Heart left ventricle (tissue), 16 donors: ENCODE measurements at places on chromosomes 1 and 21.

DNA sequence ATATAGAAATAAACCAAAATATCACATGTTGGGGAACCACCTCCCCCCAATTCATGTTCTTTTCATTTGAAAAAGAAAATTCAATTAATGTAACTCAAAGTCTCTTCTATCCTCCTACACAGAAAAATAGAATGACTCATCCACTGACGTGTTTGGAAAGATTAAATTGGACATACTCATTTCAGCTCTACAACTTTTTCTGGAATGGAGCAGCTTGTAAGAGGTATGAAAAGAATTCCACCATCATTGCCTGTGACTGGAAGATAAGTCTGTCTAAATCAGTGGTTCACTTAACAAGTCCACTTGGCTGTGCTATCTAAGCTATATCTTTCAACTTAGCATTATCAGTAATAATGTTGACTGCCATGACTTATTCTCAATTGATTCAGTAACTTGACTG is 702.3 kb downstream of the BRINP3 start:
- DNase-seq = no peak

DNA sequence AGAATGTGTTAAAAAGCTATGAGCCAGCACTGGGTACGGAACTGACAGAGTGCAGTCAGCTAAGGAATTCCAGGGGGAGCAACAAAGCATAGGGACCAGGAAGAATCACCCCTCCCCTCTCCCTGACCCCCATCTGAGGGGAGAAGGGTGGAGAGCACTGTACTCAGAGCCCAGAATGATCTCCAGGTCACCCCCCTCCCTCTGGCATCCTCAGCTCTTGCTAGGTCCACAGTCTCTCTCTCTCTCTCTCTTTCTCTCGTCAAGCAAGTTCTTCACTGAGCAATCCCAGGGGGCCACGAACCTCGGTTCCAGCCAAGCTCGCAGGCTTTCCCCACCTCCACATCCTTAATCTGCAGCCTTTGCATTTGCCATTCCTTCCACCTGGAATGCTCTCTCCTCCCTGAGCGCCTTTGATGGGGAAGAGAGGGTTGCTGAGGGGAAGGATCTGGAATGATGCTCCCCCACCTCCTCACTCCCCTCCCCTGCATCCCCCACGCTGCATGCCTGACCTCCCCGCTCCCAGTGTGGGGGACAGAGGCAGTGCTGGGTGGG is 6.7 kb upstream of the WASF2 start:
- no peak for DNase-seq

GRCh38 chr21:39064325-39065012 is 118.8 kb downstream of the PSMG1 start:
- no peak for DNase-seq

DNA sequence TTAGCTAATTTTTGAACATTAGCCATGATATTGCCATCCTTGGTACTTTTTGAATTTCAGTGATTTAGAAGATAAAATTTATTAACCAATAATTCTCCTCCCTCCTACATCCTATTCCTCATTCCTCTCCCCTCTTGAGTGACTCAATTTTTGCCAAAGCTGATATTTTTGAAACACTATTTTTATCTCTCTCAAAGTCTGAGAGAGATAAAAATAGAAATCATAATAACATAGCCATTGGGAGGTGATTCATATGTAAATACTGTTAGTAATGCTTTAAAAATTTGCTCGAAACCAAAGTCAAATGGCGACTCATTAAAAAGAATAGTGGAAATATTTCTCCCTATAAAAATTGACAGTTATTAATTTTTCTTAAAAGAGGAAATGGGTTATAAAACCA is 97.4 kb downstream of the PATJ start:
- no peak for DNase-seq

- no peak for DNase-seq
Observed at GRCh38 chr1:75539230-75540116, 71.4 kb downstream of the SLC44A5 start.

DNA sequence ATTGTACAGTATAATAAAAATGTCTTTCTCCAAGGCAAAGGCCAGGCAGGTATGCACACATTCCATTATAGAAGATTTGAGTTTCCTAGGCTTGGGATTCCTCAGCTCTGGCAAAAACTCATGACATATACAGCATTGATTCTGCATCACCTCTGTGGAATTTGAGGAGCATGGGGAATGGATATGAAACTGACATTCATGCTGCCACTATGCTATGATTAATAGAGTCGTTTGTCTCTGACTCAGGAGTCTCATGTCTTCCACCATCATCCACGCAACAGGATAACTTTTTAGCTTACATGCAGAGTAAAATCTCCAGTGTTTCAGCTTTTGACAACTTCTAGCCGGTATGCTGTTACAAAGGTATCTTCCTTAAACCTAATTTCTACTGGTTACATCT is 49.8 kb upstream of the ADORA3 start:
- no peak for DNase-seq

GRCh38 chr1:66769512-66770229 is 17.4 kb downstream of the DYNLT5 start:
- no peak for DNase-seq

- DNase-seq = no peak
Observed at GRCh38 chr1:7808253-7808844, 24.3 kb downstream of the PER3 start.

- no peak for DNase-seq
Observed at GRCh38 chr21:30577766-30578165, 12.4 kb downstream of the KRTAP22-2 start.

DNA sequence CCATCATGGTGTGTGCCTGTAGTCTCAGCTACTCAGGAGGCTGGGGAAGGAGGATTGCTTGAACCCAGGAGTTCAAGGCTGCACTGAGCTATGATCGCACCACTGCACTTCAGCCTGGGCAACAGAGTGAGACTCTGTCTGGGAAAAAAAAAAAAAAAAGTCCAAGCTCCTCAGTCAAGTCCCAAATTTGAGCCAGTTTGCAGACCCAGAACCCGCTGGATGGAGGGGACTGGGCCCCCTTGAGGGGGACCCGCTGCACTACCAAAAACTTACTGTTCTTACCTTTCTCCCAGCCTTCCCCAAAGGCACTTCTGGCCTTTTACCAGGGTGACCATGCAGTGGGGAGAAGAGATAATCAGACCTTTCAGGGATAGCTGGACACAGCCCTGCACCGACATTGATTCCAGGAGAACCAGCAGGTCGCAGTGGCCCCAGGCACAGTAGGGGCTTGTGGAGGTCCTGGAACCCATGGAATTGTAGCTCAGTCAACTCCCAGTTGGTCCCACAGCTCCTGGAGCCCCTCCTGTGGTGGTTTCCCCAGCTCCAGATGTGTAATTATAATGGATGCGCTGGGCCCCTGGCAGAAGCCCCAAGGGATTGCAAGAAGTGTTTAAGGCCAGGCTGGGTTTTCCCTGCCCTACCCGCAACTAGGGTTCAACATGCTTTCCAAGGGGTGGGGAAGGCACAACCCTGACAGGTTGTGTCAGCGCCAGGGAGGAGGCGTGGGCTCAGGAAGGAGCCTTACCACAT is 4.1 kb upstream of the WNT9A start:
- DNase-seq = no peak

GRCh38 chr21:42609811-42610210 is 43.6 kb upstream of the PDE9A start:
- no peak for DNase-seq

DNA sequence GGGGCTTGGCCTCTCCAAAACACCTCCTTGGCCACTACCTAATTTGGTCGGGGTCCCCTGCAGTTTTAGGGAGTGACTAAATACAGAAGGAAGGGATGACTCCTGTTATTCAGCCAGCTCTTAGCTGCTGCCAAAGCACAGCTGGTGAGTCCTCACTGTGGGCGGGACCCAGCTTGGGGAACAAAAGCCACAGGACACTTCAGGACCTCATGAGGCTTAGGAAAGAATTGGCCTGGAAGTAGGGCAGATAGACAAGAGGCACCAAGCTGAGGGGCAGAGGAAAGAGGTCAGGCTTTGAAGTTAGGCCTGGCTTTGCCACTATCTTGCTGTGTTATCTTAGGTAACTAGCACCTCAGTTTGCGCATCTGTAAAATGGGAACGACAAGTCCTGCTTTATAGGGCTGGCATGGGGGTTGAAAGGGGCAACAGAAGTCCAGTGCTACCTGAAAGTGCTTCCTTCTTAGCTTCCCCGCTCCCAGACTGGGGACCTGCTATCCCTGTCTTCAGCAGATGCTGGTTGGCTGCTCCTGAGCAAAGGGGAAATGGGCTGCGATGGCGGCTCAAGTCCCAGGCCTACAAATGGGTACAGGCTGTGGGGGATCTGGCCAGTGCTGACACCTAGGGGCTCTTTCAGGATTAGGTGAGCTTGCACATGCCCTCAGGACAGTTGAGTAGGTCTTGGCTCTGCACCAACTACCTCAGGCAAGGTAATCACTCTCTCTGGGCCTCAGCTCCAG is 15.7 kb downstream of the IFI6 start:
- DNase-seq = peak; percentile 80

DNA sequence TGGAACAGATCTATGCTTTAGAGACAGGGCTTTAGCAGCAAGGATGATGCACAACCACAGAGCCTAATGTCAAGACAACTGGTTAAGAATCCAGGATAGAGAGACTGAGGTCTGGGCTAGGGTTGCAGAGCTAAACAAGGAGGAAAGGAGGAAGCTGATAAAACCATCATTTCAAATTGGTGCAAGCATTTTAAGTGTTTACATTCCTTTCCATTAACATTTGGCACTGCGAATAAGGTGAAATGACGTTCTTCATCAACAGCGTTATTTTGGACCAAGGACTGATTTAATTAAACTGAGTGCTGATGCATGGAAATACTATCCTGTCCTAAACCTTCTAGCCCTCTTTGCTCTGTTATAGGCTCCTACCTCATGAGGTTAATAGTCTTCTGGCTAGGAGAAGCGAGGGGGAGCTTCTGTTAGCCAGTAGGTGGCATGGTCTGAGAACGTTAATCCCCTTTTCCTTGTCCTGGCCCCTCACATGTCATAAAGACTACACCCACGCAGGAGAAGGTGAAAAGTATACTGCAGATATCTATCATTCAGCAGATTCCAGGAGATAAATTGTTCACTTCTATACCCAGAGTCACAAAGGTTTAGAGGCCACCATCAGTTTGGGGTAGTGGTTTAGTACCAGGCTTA is 7.6 kb upstream of the C1orf21 start:
- no peak for DNase-seq

DNA sequence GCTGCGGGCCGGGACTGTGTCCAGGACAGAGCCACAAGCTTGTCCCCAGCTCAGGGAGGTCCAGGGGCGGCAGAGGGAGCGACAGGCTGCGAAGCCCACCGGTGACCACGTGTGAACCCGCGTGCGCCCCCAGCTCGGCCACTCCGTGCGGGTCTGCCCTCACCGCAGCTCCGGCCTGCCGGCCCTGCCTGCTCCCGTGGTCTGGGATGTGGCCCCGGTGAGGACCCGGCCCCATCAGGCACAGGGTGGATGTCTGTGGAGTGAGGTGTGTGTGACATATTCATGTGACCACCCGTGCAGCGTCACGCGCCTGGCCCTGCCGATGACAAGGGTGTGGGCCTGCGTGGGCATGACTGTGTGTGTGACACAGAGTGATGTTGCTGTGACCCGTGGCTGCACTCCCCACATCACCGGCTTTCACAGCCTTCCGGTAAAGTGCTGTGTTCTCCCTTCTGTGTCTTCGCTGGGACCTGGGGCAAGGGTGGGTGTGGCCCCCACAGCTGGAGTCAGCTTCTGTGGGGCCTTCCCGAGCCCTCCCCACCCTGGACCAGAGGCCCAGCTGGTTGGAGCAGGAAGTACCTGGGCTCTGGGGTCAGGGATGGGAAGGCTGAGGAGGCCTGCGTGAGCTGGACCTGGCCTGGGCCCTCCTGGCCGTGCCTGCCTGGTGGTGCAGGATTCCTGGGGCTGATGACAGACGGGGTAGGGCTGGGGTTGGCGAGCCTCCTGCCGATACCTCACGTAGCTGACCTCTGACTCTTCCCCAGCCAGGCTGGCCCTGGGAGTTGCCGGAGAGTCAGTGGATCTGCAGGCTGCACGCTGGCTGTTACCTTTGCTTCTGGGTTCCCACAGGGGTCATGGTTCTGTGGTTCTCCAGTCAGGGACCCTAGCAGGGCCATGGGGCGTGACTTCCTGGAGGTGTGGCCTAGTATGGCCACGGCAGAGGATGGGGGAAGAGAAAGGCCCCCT is 4.1 kb downstream of the RNF223 start:
- no peak for DNase-seq

GRCh38 chr1:8544644-8545043 is 226.7 kb downstream of the SLC45A1 start:
- DNase-seq = no peak

DNA sequence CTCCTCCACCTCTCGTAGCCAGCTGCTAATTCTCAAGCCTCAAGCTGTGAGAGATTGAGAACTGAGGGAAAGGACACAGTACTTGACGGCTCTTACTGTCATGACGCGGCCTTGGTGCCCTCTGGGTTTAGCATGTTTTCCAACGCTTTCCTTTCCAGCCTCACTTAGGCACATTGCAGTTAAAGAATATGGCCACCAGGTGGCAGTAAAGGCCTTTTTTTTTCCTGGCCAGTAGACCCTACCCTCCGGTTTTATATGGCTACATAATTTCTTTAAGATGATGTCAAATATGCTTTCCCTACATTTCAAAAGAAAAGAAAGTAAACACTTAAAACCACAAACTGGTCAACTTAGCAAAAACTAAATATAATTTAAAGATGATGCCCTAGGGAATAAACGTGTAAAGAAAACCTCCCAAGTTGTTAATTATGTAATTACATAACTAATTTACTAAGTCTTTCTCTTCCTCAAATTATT is 56.8 kb upstream of the PRDX6 start:
- peak; percentile 44 for DNase-seq
